Activated CD4-positive, alpha-beta T cell treated with anti-CD3 and anti-CD28 coated beads for 36 hours (primary cell): ENCODE measurements at places on chromosomes 12 and 14.

DNA sequence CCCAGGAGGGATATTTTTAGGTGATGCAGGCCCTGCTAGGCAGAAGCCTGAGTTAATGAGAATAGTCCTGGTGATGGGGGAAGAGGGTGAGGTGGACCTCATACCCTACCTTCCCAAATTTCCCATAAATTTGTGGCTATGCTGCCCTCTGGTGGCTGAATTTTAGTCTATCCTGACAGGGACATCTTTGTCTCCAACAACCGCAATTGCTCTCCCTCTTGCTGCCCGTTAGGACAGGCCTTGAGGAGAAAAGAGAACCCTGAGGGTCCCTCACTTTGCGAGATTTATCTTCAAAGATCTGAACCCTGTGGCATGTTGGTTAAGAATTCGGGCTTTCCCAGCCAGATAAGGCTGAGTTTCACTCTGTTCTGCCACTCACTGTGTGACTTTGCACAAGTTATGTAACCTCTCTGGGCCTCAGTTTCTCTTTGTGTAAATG lies 9.8 kb upstream of the ZNF385A start:
- peak; percentile 65 for DNase-seq

DNA sequence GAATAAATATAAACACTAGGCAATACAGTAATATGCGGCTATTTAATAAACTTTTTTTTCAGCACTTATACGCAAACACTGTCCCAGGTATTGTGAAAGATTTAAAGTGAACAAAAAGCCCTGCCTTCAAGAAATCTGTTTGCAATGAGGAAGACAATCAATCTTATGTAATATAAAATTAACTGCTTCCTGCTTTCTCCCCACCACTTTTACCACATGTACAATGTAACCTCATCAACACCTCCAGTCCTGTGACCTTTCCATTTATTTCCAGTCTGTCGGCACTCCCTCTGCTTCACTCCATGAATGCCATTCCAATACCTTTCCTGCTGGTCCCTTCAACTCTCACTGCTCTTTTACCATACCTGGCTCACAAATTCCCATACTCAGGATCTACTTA lies 10.5 kb downstream of the SNX6 start:
- no peak for DNase-seq

DNA sequence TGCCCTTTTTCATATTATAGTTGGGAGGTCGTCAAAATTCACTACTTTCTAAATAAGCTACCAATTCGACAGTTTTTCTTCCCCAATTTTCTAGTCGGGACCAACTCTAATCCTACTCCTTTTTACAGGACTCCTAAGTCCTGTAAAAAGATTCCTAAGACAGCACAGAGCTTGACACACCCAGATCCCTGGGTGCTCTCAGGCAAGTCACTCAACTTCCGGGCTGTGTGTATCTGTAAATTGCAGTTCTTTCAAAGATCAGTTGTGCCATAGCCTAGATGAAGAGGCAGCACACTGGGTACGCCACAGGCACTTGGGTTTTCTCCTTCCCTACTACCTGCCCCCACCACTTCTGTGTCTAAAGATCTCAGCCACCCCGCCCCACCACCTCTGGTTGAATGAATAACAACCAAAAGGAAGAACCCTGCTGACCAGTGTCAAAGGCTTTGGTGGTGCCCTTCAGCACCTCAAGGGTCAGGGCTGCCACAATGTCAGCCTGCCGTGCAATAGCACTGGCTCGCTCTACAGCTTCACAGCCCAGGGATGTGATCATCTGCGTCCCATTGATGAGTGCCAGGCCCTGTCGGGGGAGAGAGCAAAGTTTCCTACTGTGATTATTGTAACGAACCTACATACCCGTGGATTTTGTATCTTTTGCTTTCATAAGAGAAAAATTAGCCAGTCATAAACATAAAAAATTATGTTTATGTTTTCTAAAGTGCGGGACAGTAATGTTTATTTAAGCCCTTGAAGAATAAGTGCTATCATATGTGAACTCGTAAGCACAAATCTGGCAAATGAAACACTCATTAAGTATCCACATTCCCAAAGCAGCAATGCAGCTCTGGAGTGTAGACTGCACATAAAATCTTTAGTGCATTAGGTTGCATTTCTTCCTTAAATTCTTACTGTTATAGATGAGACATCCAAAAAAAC lies 9.2 kb downstream of the HAL start:
- DNase-seq, result no peak

GRCh38 chr14:66619952-66620351 lies 112.0 kb downstream of the GPHN start:
- DNase-seq, result no peak

GRCh38 chr12:120759591-120760348 lies 34.1 kb downstream of the ACADS start:
- no peak for DNase-seq

DNA sequence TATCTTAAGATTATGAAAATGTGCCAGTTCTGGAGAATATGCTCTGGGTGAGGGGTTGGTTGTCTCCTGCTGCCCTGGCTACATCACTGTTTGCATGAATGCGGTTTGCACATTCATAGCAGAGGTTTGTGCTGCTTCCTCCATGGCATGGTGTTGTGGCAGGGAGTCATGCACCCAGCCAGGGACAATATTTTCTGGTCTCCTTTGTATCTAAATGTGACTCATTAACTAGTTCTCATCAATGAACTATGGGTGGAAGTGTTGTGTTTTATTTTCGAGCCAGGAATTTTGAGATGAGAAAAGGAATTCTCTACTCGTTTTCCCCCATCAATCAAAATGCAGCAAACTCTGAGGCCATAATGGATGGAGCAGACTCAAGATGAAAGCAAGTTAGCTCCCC lies 527.3 kb downstream of the SNAPC1 start:
- no peak for DNase-seq

- no peak for DNase-seq
These were observed 1.9 kb downstream of the PCNX4 start for GRCh38 chr14:60093606-60094005.

DNA sequence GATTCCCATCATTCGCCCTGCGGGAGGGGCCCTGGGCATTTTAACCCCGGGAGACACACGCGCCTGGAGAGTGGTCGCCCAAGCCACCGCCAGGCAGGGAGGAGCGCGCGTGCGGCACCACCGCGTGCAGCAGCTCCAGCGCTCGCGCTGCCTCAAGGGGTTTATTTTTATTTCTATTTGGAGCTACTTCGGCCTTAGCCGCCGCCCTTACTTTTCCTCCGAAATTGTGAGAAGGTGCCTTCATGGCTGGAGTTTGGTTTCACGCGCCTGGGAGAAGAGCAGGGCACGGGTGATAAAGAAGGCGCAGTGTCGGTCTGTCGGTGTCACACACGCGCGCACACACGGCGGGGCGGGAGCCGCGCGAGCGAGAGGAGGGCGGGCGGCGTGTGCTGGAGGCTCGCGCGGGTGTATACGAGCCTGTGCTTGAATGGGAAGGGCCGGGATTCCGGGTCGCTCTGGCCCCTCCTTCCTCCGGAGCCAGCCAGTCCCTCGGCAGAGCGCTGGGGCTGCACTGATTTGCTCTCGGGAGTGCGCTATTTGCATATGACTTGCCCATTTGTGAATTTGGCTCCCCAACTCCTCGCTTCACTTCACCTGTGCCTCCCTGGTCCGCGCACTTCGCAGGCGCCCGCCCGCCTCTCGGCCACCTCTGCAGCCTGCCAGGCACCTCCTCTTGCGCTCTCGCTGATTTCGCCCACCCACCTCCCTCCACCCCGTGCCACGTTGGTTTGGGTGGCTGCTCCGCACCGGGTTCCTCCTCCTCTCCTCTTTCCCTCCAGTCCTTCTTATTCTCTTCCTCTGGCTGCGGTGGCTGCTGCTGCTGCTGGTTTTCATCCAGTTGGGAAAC lies 932.3 kb downstream of the DIO2 start:
- DNase-seq, result peak; percentile 16

DNA sequence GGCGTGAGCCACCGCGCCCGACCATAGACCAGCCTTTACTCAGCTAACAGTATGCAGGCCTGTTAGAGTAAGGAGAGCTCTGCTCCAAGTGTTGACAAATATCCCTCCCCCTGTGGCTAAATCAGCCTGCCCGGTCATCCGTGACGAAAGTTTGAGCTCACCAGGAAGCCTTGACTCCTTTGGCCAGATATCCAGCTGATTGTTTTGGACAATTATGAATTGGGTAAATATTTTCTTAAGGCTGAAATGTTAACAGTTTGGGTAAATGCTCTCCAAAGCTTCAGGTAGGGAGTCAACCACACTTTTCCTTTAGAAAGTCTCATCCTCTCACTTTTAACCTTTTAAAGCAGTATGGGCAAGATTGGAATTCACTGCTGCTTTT lies 157.9 kb downstream of the PAWR start:
- no peak for DNase-seq
